ENCODE measurements at places on chromosomes 12 and 14.
A peak's percentile ranks its signal among the peaks of the same experiment; 100 is the strongest.

DNA sequence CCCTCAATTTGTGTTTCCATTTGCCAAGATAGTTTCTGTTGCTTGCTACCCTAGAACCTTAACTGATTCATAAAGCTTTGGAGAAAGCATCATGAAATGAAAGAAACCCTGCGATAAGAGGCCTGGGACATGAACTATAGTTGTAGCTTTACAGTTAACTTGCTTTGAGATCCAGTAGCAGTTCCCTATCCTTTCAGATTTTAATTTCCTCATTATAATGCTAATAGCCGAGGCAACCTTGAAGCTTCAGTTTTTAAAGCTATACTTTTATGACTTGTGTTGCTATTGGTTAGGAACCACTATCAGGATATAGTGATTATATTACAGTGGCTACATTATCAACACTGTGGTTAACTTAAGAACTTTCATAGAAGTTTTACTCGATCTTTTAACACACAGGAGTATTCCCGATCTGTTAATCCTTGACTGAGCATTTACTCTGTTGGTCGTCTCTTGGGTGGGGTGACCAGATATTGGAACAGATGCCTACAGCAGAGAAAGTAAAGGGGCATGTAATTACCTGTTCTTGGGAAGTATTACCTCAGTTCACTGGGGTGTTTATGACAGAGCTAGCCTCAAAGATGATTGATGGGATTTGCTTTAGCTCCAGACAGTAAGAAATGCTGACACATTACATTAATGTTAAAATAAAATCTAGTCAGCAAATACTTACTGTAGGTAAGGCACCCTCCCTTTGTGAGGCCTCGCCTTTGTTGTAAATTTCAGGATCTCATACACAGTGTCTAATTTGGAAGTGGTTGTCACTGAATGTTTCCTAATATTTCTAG is 86.2 kb upstream of the CSRP2 start:
- DNase-seq: no peak

GRCh38 chr14:99966037-99966835 is 99.0 kb upstream of the EVL start:
- no peak for DNase-seq

DNA sequence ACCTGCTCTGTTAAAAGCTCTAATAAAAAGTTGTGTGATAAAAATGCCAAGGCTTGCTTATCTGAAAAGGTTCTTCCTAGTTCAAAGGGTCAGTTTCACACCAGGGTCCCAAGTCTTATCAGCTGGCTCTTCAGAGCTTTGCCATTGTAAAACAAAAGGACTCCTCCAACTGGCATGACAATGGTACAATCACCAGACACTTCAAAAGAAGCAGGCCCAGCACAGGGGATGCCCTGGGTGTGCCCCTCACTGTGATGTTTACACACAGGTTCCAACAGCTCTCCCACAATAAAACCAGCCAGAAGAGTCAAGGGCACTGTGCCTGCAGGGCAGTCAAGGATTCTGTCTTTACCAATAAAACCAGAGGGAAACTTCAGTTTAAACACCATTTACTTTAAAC is 78.7 kb downstream of the PRICKLE1 start:
- DNase-seq: no peak

GRCh38 chr12:532908-533565 is 73.3 kb downstream of the B4GALNT3 start:
- no peak for DNase-seq

DNA sequence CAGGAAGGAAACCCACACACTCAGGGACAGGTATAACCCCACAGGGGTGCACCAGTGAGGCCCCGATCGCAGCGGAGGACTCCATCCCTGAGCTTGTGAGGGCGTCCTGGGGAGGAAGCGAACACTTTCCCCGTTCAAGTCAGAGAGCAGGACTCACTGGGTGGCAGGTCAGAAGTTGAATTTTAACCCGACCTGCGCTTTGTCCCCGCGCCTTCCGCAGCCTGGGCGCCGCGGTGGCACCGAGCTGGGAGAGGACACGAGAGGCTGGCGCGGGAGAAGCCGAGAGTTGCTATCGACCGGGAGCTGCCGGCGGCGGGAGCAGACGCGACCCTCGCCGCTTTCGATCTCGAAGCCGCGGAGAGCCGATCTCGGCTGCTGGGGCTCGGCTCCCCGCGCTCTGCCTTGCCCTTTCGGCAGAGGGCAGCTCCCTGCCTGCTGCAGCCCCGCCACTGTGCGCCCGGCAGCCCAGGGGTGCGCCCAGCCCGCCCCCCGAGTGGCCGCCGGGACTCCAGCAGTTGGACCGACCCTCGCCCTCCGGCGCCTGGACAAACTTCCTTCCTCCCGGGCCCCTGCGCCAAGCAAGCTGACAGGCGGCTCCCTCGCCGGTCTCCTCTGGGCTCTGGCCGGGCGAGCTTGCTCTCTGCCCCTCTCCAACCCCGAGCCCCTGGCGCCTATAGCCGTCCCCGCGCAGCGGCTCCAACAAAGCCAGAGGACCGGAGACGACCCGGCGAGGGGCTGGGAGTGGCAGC is 918 bp downstream of the LIN7A start:
- peak; percentile 39 for DNase-seq

- DNase-seq: no peak
Observed at GRCh38 chr12:73159954-73160353, 887.8 kb downstream of the TRHDE start.
